SJCRH30 (cell line): ENCODE measurements at places on chromosomes 7 and 10. TPM values are rescaled to one million over a fixed set of nuclear protein-coding genes. Genes with fewer than 3 reads are reported as not detected.
A peak's percentile ranks its signal among the peaks of the same experiment; 100 is the strongest.

- DNase-seq = no peak
- no peaks in the 10 kb centered on the region for H3K27me3 ChIP-seq
- no peak overlapping the region for H3K4me3 ChIP-seq
- H3K36me3 ChIP-seq = no peaks in the 10 kb centered on the region
Observed at GRCh38 chr7:149881328-149882247, 7.8 kb downstream of the ATP6V0E2 start.

DNA sequence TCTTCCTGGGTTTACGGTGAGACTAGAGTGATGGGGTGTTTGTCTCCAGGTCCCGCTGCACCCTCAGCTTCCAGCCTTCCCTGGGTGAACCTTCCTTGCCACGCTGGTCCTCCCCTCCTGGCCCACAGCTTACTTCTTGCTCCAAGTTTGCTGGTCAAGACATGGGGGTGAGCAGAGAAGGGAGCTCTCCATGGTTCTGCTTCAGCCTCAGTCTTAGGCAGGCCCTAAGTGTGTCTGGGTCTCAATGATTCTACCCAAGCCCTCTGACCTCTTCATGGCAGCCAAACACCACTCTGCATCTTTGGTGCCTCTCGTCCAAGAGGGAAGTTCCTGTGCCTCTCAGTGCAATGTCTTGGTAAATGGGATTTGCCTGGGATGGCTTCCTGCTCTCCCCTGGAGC is 356.5 kb upstream of the KLF6 start:
- DNase-seq = peak; percentile 5
- no peak overlapping the region for H3K4me3 ChIP-seq
- no peaks in the 10 kb centered on the region for H3K27me3 ChIP-seq

DNA sequence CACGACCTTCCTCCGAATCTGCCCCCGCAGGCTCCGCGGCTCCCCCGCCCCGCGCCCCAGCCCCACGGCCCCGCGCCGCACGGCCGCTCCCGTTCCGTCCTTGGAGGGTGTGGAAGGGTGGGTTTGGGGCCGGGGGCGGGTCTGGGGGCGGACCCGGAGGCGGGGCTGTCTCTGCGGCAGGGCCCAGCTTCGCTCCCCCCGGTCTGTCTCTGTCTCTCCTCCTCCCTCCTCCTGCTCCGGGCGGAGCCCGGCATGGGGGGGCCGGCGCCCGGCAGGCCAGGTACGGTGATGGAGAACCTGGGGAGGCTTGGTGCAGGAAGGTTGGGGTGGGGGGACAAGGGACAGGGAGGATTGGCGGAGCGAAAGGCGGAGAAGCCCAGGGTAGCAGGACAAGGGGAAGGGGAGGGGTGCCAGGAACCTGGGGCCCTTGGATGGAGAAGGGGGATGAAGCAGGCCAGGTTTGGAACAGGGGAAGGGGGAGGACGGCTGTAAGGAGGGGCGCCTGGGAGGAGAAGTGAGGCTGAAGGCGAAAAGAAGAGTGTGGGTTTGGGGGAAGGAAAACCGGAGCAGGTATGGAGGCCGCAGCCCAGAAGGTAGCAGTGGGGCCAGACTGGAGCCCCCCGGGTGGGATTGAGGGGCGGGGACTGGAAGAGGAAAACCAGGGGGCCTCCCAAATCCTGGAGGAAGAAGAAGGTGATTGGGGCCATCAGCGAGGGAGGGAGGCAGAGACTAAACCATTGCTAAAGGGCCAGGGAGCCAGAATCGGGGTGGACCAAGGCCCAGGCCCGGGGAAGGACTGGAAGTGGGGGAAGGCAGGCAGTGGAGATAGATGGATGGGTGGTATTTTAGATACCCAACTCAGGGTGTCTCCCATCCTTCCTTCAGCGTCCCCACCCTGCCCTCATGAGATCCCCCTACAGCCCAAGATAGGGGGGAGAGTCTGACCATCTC is at the start of gene NYAP1:
Gene NYAP1, plus strand, starts transcription at position 206 of the 951 bp plus-strand sequence. CDS start 1,385 bp downstream, outside the sequence.
- peaks cover 3% of the 10 kb centered on the region; the same call in 1 of the 2 replicates for H3K4me1 ChIP-seq
- peak; percentile 47 for DNase-seq
- H3K27ac ChIP-seq = no peak within 1 kb of the TSS
- H3K4me3 ChIP-seq = peak within 1 kb of the TSS; percentile 53

GRCh38 chr7:99042957-99043356 is 101.0 kb downstream of the SMURF1 start:
- no peaks in the 10 kb centered on the region for H3K4me1 ChIP-seq
- no peak overlapping the region for H3K27ac ChIP-seq
- H3K36me3 ChIP-seq = peaks cover 62% of the 10 kb centered on the region

GRCh38 chr7:77866370-77866769 is 67.8 kb downstream of the PHTF2 start:
- H3K27me3 ChIP-seq = no peaks in the 10 kb centered on the region
- H3K27ac ChIP-seq = no peak overlapping the region
- peaks cover 4% of the 10 kb centered on the region for H3K36me3 ChIP-seq

DNA sequence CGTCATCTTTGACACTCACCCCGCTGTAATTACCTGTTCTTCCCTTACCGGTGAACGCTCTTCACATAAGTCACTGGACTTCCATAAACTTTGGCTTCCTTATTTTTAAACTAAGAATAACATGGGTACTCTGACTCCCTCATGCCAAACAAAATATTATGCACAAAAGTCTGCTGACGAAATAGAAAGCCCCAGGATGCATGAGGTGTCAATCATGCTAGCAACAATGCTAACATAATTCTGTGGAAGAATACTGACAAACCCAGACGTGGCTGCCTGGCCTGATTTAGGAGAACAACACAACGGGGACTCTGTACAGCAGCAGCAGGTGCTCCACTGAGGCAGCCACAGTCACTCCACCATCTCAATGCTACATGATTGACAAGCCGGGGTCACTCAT is 137.5 kb downstream of the CCDC71L start:
- H3K27ac ChIP-seq = no peak overlapping the region
- no peaks in the 10 kb centered on the region for H3K27me3 ChIP-seq
- no peak for DNase-seq
- no peaks in the 10 kb centered on the region for H3K4me1 ChIP-seq

DNA sequence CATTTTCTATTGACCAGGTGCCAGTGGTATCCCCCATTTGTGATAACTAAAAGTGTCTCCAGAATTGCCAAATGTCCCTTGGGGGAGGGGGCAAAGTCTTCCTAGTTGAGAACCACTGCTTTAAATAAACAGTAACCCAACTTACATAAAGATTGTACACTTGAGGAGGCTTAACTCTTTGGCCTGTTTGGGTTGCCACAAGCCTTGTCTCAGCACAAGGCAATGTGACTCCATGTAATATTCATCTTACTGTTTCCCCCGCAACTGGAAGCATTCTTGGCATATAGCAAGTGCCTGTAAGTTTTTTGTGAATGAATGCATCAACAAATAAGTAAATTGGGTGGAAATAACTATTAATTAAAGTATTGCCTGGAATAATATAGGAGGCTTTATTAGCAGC is 108.3 kb downstream of the ANK3 start:
- H3K27me3 ChIP-seq = no peaks in the 10 kb centered on the region
- H3K36me3 ChIP-seq = no peaks in the 10 kb centered on the region
- DNase-seq = peak; percentile 24
- H3K27ac ChIP-seq = peak overlapping the region; percentile 33; the same call in 1 of the 2 replicates
- no peak overlapping the region for H3K4me3 ChIP-seq

GRCh38 chr10:25797888-25798429 is 136.1 kb upstream of the MYO3A start:
- H3K27ac ChIP-seq = no peak overlapping the region
- H3K27me3 ChIP-seq = no peaks in the 10 kb centered on the region
- H3K4me3 ChIP-seq = no peak overlapping the region
- 0 out of 2 replicates have a peak, but pooled peaks cover 5% of the 10 kb centered on the region for H3K4me1 ChIP-seq
- DNase-seq = no peak

- H3K4me3 ChIP-seq = peak overlapping the region; percentile 43
- DNase-seq = peak; percentile 72
- H3K27me3 ChIP-seq = no peaks in the 10 kb centered on the region
- no peaks in the 10 kb centered on the region for H3K36me3 ChIP-seq
- H3K4me1 ChIP-seq = no peaks in the 10 kb centered on the region
Observed at GRCh38 chr10:89206402-89207180, 526 bp downstream of the CH25H start.

DNA sequence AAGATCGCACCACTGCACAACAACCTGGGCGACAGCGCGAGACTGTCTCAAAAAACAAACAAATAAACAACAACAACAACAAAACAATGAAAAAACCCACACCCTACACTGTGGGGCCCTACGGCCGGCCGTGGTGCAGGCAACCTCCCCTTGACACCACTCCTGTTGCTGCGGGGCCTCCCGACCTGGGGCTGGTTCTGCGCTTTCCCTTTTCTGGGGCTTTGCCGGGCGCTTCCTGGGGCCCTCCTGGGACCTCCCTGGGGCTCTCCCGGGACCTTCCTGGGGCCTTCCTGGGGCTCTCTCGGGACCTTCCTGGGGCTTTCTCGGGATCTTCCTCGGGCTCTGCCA is 46.6 kb downstream of the INSIG1 start:
- H3K4me1 ChIP-seq = no peaks in the 10 kb centered on the region
- H3K36me3 ChIP-seq = no peaks in the 10 kb centered on the region
- DNase-seq = no peak
- no peak overlapping the region for H3K27ac ChIP-seq
- H3K27me3 ChIP-seq = peaks cover 5% of the 10 kb centered on the region; the same call in 1 of the 2 replicates

DNA sequence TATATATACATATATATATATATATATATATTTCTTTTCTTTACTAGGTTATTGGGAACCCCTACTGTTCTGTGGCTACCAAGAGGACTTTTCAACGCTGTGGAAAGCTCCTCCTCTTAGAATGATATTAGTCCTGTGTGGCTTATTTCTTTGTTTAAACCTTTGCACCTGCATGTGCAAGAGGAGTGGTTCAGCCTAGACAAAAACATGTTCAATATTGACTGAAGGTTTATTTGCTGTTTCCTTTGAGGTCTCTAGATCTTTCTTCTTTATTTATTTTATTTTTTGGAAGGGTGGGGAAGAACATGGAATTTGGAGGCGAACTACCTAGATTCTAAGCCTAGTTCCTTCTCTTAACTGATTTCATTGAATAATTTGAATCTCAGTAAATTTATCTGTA is 118.1 kb downstream of the GNAT3 start:
- DNase-seq = no peak
- H3K27ac ChIP-seq = no peak overlapping the region
- H3K27me3 ChIP-seq = no peaks in the 10 kb centered on the region
- H3K4me1 ChIP-seq = no peaks in the 10 kb centered on the region
- no peaks in the 10 kb centered on the region for H3K36me3 ChIP-seq
- no peak overlapping the region for H3K4me3 ChIP-seq

GRCh38 chr10:114000457-114001010 is 43.1 kb upstream of the ADRB1 start:
- H3K4me1 ChIP-seq = no peaks in the 10 kb centered on the region
- H3K27ac ChIP-seq = no peak overlapping the region
- no peak overlapping the region for H3K4me3 ChIP-seq
- H3K36me3 ChIP-seq = no peaks in the 10 kb centered on the region
- DNase-seq = no peak

- no peak overlapping the region for H3K4me3 ChIP-seq
- H3K36me3 ChIP-seq = no peaks in the 10 kb centered on the region
- H3K4me1 ChIP-seq = no peaks in the 10 kb centered on the region
Observed at GRCh38 chr7:149799397-149800168, 26.2 kb upstream of the ZNF467 start.

- H3K4me1 ChIP-seq = no peaks in the 10 kb centered on the region
- DNase-seq = no peak
- no peak overlapping the region for H3K27ac ChIP-seq
- H3K4me3 ChIP-seq = no peak overlapping the region
- no peaks in the 10 kb centered on the region for H3K27me3 ChIP-seq
- H3K36me3 ChIP-seq = no peaks in the 10 kb centered on the region
Observed at GRCh38 chr7:100191775-100192174, 14.1 kb downstream of the STAG3 start.

Gene CTAGE15
- total RNA-seq = not detected in 2 replicates

Gene OPN4
- total RNA-seq = not detected in 2 replicates

Gene OR9A2
- not detected in 2 replicates for total RNA-seq

Gene IDI2
- total RNA-seq = not detected in 2 replicates

Gene GIMAP2
- not detected in 2 replicates for total RNA-seq

Gene PRLHR
- not detected in 2 replicates for total RNA-seq
